ENCODE measurements at places on chromosomes 5 and 9. TPM values are rescaled to one million over a fixed set of nuclear protein-coding genes. Genes with fewer than 3 reads are reported as not detected.

DNA sequence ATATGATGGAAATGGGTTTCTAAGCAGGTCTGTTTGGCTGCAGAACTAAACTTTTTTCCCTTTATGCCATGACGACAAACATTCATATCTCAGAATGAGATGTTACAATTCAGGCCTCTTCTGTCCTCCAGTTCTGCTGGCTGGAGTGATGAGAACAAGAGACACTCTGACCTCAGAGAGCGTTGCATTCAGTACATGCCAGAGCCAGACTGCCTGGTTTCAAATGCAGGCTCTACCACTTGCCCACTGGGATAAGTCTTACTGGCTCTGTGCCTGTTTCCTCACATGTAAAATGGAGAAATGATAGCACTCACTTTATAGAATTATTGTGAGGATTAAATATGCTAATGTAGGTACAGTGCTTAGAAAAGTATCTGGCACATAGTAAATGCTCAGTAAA lies 24.8 kb upstream of the TOMM5 start:
- H3K4me3 ChIP-seq = no peak overlapping the region
- no peaks in the 10 kb centered on the region for H3K36me3 ChIP-seq

GRCh38 chr5:144368556-144368955 lies 197.9 kb downstream of the KCTD16 start:
- no peak overlapping the region for H3K27ac ChIP-seq
- no peaks in the 10 kb centered on the region for H3K27me3 ChIP-seq
- peak; percentile 62 for DNase-seq

- DNase-seq = no peak
- no peaks in the 10 kb centered on the region for H3K27me3 ChIP-seq
- peaks cover 19% of the 10 kb centered on the region for H3K36me3 ChIP-seq
- H3K4me1 ChIP-seq = peaks cover 15% of the 10 kb centered on the region
- no peak overlapping the region for H3K27ac ChIP-seq
These were observed 10.0 kb downstream of the DNAJB5 start for GRCh38 chr9:34999576-34999975.

GRCh38 chr5:60887746-60888145 lies 43.7 kb upstream of the ELOVL7 start:
- H3K36me3 ChIP-seq = no peaks in the 10 kb centered on the region
- DNase-seq = no peak
- no peaks in the 10 kb centered on the region for H3K4me1 ChIP-seq
- no peak overlapping the region for H3K27ac ChIP-seq
- H3K4me3 ChIP-seq = no peak overlapping the region
- no peaks in the 10 kb centered on the region for H3K27me3 ChIP-seq

PCDHA5 gene
- not detected for polyA plus RNA-seq

FAM78A gene
- polyA plus RNA-seq = 0.27 TPM

LRRC70 gene
- 0.19 TPM for polyA plus RNA-seq

Measured in IMR-90 (cell line).